ENCODE measurements at places on chromosomes 5 and 9.

GRCh38 chr5:149338364-149338763 lies 6.9 kb upstream of the GRPEL2 start:
- no peak for DNase-seq

GRCh38 chr5:181204113-181204825 lies 727 bp downstream of the TRIM7 start:
- DNase-seq, result peak; percentile 41

DNA sequence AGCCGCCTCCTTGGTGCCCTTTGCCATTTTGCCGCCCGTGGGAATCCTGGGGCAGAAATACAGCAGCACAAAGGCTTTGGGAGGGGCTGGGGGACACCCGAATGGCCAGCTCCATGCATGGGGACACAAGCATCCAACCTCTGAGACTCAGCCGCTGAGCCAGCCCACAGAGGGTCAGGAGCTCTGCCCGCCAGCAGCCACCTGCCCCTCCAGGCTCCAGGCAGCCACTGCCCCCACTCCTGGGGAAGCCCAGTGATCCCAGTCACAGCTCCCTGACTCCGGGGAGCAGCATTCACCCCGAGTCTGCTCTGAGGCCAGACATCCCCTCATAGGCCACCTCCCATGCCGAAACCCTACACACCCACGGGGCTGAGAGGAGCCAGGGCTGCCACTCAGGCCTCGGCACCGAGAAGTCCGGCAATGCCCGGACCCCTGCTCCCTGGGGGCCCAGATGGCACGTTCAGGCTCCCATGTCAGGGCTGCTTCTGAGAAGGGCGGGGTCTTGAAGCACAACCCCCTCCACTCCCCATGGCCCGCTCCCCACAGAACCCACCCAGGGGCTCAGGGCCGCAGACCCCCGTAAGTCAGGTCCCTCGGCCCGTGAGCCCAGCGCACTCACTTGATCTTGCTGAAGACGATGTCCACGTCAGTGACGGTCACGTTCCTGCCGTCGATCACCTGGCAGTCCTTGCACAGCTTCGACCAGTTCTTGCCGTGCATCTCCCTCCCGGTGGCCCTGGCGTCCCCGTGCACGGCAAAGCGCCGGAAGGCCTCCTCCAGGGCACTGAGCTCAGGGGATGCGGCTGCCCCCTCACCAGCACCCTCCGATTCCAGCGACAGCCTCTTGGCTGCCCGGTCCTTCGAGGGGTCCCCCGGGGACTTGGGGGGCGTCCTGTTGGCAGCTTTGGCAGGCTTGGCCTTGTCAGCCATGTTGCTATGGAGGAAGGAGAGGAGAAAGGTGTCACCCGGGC lies 15.7 kb downstream of the TPPP start:
- no peak for DNase-seq

- DNase-seq, result peak; percentile 82
These were observed 65.4 kb upstream of the GARNL3 start for GRCh38 chr9:127199001-127199791.

DNA sequence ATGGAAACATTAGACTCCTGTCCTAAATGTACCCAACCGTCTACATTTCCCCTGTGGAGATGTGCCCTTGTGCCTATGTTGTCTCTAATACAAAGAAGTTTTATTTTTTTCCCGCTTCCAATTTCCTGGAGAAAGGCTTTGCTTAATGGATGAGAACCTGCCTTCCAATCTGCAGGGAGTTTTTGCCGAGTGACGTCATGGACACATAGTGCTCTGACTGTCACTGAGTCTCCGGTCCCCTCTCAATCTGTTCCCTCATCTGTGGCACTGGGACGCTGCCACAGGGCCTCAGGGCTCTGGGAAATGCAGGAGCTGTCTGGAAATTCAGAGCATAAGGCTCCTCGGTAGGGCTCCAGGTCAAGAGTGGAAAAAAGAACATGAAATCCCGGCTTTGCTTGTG lies 144.8 kb downstream of the PDZD2 start:
- no peak for DNase-seq
